ENCODE measurements at places on chromosomes 5 and 9.
A peak's percentile ranks its signal among the peaks of the same experiment; 100 is the strongest.

GRCh38 chr5:68374796-68375518, 159.4 kb downstream of the PIK3R1 start:
- no peak for DNase-seq

- no peak for DNase-seq
Observed at GRCh38 chr9:17491780-17492179, 87.1 kb upstream of the SH3GL2 start.

GRCh38 chr5:150105928-150106615, 19.7 kb upstream of the CSF1R start:
- peak; percentile 30 for DNase-seq

- DNase-seq: no peak
Observed at GRCh38 chr5:143760131-143760505, 51.8 kb upstream of the HMHB1 start.

- DNase-seq: no peak
Observed at GRCh38 chr9:20558566-20559016, 63.7 kb downstream of the MLLT3 start.

DNA sequence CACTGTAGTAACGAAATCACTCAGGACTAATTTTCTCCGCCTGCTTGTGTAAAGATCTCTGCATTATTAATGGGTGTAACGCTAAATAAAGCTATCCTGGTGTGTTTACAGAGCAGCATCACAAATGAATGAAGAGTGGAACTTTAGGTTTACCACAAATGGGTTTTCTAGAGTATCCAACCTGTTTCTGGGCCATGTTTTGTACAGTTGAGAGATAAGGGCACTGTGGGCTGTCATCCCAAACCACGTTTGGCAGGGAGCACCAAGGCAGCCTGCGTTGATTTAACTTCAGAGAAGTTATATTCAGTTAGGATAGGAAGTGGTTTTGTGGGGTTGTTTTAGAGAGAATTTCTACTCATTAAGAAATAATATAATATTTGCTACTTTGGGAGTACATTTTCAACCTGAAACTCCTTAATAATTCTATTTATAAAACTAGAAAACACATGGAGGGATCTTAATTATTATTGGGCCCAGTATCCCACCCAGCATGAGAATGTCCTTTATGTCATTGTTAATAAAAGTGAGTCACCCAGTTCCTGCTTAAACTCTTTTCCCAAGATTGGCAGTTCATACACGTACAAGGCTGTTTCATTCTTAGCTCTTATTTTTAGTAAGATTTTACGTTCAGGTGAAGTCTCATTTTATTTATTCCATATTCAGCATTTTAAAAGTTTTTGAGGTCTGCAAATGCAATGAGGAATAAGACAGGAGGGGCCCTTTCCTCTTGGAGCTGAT, 8.0 kb downstream of the KCNN2 start:
- no peak for DNase-seq

All from endodermal cell (in vitro differentiated cells).